ENCODE measurements at places on chromosomes 1 and 21. TPM values are rescaled to one million over a fixed set of nuclear protein-coding genes. Genes with fewer than 3 reads are reported as not detected.

DNA sequence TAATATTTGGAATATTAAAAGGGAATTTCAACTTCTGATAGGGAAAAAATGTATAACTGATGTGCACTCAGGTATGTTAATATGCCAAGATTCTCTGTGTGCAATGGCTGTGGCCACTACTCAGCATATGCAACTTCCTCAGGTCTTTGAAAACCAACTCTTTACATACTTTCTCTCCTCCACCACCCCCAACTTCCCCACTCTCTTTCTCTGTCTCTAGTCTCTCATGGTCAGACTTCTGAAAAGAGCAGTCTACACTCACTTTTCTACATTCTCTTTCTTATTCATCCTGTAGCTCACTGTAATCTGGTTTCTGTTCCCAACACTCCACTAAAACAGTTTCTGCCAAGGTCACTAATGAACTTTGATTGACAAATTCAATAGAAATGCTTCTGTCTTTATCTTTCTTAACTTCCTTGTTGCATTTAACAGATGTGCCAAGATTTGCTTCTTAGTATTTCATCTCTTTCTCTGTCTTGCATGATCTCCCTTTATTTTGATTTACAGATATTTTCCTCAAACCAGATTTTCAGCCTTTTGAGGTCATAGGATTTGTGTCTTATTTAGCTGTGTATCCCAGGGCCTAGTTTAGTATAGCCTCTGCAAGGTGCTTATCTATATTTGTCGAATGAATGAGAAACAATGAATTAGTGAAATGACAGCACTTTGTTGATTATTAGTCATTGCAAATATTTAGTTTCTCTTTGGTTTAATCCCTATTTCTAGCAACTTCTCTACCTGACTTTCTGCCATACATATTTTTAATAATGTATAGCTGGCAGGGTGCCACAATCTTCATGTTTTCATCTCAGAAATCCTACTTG is 168.9 kb downstream of the LMO4 start:
- no peaks in the 10 kb centered on the region for H3K27me3 ChIP-seq
- H3K4me3 ChIP-seq, result no peak overlapping the region
- H3K36me3 ChIP-seq, result no peaks in the 10 kb centered on the region
- H3K4me1 ChIP-seq, result no peaks in the 10 kb centered on the region
- no peak for DNase-seq

Gene PTPRC
- 214 TPM for total RNA-seq

DNA sequence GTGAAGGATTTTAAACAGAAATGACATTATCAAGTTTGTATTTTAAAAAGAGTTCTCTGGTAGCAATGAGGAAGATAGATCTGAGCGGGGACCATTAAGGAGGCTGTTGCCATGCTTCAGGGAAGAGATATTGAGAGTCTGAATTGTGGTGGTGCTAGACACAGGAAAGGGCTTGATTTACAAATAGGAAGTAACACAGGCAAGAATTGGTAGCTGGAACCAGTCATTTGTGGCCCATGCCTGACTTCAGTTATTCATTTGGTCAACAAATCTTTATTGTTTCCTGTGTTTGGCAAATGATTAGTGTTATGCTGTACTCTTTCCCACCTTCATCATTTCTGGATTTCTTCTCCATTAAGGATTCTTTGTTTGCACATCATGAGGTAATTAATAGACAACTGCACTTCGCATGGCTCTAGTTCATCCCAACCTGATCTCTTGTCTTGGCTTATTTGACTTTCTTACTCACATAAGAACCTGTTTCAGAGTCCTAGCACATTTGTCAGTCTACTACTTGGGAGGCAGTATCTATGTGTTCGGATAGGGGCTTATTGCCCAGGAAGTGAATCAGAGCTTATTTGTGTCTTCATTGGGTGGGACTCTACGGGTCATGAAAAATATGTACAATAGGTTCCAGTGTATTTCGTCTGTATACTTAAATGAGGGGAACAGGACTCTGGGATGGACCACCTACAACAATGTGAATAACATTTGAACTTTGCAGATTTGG is 32.3 kb downstream of the EEIG2 start:
- H3K4me3 ChIP-seq, result no peak overlapping the region
- no peak for DNase-seq
- peak overlapping the region; percentile 63 for H3K27ac ChIP-seq
- peaks cover 36% of the 10 kb centered on the region for H3K4me1 ChIP-seq

DNA sequence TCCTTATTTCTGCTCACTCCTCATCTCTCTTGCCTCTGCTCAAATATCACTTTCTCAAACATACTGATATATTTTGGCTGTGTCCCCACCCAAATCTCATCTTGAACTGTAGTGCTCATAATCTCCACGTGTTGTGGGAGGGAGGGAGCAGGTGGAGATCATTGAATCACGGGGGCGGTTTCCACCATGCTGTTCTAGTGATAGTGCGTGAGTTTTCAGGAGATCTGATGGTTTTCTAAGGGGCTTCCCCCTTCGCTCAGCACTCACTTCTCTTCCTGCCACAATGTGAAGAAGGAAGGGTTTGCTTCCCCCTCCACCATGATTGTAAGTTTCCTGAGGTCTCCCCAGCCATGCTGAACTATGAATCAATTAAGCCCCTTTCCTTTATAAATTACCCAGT is 26.6 kb downstream of the ZBTB8OS start:
- no peak for DNase-seq
- H3K4me3 ChIP-seq, result no peak overlapping the region
- H3K27me3 ChIP-seq, result no peaks in the 10 kb centered on the region
- peaks cover 55% of the 10 kb centered on the region for H3K36me3 ChIP-seq

DNA sequence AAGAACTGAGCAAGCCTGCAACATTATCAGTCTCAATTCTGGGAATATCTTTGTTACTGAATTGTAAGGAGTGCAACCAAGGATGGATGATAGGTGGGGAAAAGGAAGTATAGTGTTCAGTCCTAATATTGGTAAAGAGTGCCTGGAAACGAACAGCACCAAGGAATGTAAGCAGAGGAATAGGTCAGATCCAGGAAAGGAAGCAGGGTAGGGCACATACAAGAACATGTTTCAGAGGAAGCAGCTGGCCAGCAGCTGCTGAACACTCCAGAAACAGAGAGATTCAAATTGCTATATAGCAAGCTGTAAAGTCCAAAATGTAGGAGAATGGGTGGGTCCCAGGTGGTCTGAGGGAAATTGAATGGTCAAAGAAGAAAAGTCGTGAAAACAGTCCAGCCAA is 37.9 kb downstream of the CRB1 start:
- H3K27me3 ChIP-seq, result no peaks in the 10 kb centered on the region

Gene EPHA10
- 0.53 TPM for total RNA-seq

Gene HSD3B2
- not detected for total RNA-seq

GRCh38 chr1:203117611-203118575 is 9.6 kb upstream of the ADORA1 start:
- H3K4me3 ChIP-seq, result no peak overlapping the region
- H3K27ac ChIP-seq, result no peak overlapping the region
- peak; percentile 80 for DNase-seq
- no peaks in the 10 kb centered on the region for H3K36me3 ChIP-seq

Gene OR6K3
- total RNA-seq, result 2.2 TPM

GRCh38 chr1:19974822-19975416 is 4.5 kb downstream of the PLA2G2A start:
- H3K36me3 ChIP-seq, result no peaks in the 10 kb centered on the region
- no peak for DNase-seq
- H3K4me1 ChIP-seq, result peaks cover 10% of the 10 kb centered on the region
- H3K4me3 ChIP-seq, result no peak overlapping the region
- no peak overlapping the region for H3K27ac ChIP-seq
- peaks cover 4% of the 10 kb centered on the region for H3K27me3 ChIP-seq

DNA sequence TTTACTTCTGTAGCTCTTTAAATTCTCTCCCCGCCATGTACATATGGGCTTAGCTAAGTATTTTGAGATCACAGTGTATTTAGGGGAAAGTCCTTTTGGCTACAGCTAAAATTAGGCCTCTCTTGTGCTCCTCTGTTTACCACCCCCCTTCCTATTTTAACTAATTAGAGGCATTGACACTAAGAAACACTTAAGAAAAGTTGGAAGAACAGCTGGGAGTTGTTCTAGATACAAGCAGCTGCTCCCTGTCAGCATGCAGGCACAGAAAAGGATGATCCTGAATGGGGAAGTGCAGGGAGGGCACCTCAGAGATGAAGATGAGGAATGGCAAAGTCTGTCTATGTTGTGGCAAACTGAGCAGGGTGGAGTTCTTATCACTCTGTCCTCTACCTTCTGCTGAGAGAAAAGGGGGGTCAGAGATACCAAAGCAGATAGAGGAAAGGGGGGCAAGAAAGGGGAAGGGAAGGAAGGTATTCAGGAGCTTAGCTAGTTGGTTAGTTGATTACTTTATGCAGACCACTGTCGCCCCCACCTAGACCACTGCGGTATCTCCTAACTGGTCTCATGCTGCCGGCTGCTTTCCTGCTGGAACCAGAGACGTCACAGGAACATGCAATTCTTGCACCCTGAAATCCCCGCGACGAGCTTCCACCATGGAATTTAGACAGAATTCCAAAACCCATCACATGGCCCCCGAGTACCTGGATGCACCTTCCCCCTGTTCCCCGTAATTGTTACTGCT is 82.4 kb upstream of the HOOK1 start:
- no peaks in the 10 kb centered on the region for H3K27me3 ChIP-seq
- H3K4me1 ChIP-seq, result peaks cover 30% of the 10 kb centered on the region
- no peak overlapping the region for H3K4me3 ChIP-seq

DNA sequence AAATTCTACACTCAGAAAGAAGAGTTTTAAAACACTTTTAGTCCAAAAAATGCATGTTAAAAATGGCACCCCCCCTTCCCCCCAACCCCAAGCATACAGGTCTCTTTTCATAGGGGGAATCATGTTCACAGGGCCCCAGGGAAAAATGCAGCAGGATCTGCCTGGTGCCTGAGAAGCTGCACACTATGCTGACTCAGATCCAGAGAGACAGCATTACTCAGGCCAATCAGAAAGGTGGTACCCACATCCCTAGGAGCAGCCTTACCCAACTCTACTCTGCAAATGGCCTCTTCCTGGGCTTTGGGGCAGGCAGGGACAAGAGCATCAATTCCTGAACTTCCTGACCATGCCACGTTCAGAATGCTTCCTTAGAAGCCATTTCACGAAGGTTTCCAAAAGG is 119.0 kb downstream of the HIVEP3 start:
- no peaks in the 10 kb centered on the region for H3K36me3 ChIP-seq
- no peak for DNase-seq
- H3K27ac ChIP-seq, result no peak overlapping the region
- H3K4me3 ChIP-seq, result no peak overlapping the region
- no peaks in the 10 kb centered on the region for H3K27me3 ChIP-seq
- H3K4me1 ChIP-seq, result peaks cover 46% of the 10 kb centered on the region

Gene RHCE
- 0.65 TPM for total RNA-seq

GRCh38 chr1:94342416-94342815 is 75.8 kb upstream of the ABCD3 start:
- DNase-seq, result no peak
- no peaks in the 10 kb centered on the region for H3K36me3 ChIP-seq
- no peaks in the 10 kb centered on the region for H3K27me3 ChIP-seq
- H3K27ac ChIP-seq, result no peak overlapping the region

DNA sequence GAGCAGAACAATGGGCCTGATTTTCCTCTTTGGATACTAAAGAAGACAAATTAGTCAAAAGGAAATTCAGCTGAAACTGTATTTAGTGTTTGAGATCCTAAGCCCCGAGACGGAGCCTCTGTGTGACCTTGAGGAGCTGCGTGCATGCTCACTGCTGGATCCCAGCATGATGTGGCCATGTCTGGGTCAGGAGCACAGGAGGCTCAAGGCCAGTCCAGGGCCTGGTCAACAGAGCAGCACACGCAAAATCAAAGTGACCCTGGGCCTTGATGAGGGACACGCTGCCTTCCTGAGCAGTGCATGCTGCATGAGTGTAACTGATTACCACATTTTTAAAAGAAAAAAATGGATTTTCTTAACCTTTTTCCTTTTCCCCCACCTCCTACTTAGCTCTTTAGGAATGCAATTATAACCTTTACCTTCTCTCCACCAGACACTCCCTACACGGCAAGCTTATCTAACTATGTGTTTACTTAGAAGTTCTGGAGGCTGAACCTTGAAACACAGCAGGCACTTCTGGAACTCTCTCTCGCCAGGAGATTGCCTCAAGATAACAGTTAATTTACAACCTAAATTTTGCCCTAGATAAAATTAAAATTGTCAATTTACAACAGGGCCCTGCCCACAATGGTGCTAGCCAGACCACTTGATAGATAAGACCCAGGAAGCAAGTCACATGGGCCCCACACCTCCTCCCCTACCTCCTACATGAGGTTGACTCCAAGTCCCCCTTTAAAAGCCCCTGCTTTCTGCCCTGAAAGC is 144.6 kb downstream of the LRIG2 start:
- no peak overlapping the region for H3K27ac ChIP-seq
- no peaks in the 10 kb centered on the region for H3K36me3 ChIP-seq
- H3K27me3 ChIP-seq, result no peaks in the 10 kb centered on the region
- no peak overlapping the region for H3K4me3 ChIP-seq

Gene C1orf159
- 11.7 TPM for total RNA-seq

GRCh38 chr1:178442925-178443324 is 53.8 kb downstream of the CLEC20A start:
- no peaks in the 10 kb centered on the region for H3K27me3 ChIP-seq
- no peak overlapping the region for H3K4me3 ChIP-seq
- no peak overlapping the region for H3K27ac ChIP-seq
- peaks cover 24% of the 10 kb centered on the region for H3K36me3 ChIP-seq
- no peaks in the 10 kb centered on the region for H3K4me1 ChIP-seq

Gene PTPN7
- 8.5 TPM for total RNA-seq

DNA sequence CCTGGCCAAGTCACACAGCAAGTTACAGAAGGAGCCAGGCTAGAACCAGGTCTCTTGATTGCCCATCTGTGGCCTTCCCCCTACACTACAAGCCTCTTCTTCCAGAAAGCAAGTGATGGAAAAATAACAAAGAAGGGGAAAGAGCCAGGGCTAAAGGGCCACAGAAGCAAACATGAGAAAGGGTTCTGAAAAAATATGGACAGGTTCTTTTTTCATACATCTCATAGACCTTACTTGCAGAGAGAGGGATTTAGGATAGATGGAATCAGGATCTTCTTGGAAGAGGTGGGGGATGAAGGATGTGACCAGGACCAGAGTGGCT is 3.2 kb downstream of the RHBG start:
- no peak for DNase-seq
- no peak overlapping the region for H3K4me3 ChIP-seq
- H3K27ac ChIP-seq, result no peak overlapping the region
- H3K36me3 ChIP-seq, result no peaks in the 10 kb centered on the region
- no peaks in the 10 kb centered on the region for H3K4me1 ChIP-seq

DNA sequence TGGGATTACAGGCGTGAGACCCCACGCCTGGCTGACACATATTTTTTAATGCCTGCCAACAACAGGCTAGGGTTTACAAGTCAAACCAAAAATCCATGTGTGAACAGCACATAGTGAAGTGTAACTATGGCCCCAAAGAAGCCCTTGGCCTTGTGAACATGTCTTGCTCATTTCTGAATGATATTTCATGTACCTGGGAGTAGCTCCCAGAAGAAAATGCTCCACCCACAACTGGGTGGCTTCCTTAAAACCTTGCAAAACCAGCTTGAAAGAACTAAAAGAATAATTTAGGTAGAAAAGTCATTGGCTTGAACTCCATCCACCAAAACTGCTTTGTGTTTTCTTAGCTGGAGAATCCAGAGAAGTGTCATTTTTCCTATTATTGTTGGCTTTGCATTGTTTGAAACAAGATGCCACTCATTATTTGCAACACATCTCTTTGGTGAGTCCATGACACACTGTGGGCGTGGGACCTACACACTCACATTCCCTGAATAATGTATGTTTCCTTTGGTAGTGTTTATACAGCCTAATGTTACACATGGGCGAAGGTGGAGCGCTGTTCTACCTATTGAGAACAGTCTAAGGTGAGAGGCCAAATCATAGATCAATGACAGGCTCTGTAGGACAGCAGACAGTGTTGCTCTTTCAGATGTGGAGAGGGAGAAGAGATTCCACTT is 28.5 kb upstream of the SDE2 start:
- peaks cover 6% of the 10 kb centered on the region for H3K4me1 ChIP-seq
- H3K27ac ChIP-seq, result no peak overlapping the region
- no peaks in the 10 kb centered on the region for H3K36me3 ChIP-seq
- no peaks in the 10 kb centered on the region for H3K27me3 ChIP-seq
- DNase-seq, result no peak
- no peak overlapping the region for H3K4me3 ChIP-seq

Data from lower lobe of right lung (tissue), 2 donors.